ENCODE measurements at places on chromosomes 6 and 20.

- DNase-seq = no peak
These were observed 97.3 kb upstream of the STXBP5 start for GRCh38 chr6:147106759-147107401.

- no peak for DNase-seq
These were observed 5.1 kb upstream of the TFAP2A start for GRCh38 chr6:10419749-10420545.

- no peak for DNase-seq
These were observed 43.7 kb downstream of the FRK start for GRCh38 chr6:116016846-116017545.

DNA sequence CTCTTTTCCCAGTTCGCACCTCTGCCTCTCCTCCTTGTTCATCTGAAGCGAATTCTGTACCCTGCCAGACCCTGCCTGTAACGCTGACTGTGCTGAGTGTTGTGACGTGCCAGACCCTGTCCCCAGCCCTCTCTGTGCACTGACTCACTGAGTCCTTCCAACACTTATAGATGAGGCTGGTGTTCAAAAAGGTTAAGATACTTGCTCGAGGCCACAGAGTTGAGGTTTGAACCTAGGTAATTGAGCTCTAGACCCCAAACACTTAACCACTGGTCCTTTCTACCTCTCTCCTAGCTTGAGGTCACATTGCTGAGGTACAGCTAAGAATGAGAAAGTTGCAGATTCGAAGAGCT is 45.7 kb upstream of the NEDD9 start:
- DNase-seq = no peak

- no peak for DNase-seq
These were observed 241.8 kb upstream of the BMP2 start for GRCh38 chr20:6525447-6526303.

GRCh38 chr6:23611776-23612381 is 514.1 kb upstream of the NRSN1 start:
- DNase-seq = no peak

GRCh38 chr6:111838749-111839484 is 34.3 kb downstream of the FYN start:
- no peak for DNase-seq

- DNase-seq = no peak
These were observed 674.9 kb downstream of the GRIK2 start for GRCh38 chr6:102068349-102068929.

DNA sequence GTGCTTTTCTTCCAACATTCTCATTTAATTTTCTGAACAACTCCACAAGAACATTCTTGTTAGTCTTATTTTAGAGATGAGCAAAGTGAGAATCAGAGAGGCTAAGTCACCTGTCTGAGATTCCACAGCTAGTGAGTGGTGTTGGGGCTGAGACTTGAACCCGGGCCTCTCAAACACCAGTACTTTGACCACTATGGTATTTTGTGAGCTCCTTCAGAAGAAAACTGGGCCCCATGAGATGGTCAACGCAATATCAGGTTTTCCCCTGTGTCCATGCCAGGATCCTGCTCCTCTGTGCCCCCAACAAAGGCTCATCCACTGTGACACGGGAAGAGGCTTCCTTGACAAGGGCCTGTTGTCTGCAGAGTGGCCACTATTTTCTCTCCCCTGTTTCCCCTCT is 51.9 kb downstream of the MAFB start:
- DNase-seq = no peak

DNA sequence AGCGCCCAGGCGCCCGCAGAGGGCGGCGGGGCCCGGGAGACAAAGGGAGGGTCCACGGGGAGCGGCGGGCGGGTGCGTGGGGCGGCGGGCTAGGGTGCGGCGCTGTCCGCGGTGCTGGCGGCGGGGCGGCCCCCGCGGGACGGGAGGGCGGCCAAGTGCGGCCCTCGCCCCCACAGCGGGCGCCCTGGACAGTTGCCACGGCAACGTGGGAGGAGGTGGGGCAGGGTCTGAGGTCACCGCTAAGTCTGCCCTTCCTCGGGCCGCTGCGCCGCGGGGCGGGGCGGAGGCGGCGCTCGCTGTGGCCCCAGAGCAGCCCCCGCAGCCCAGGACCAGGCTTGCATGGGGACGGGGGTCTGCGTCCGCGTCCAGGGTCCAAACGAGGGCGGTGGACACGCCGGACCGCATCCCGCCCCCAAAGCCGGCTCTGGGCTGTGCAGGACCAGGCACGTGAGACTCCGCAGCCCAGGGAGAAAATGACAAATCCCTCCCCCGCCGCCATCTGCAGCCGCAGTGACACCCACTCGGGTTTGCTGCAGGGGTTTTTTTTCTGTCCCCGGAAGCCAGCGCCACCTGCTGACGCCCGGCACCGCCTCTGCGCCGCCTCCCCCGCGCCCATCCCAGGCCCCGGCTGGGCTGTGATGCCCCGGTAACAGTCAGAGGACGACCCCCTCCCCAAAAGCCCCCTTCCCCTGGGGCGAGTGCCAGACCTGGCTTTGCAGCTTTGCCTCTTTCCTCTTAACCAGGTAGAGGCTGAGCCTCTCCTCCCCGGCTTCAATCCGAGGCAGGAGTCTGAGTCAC is 36.8 kb downstream of the YTHDF1 start:
- DNase-seq = peak; percentile 56

- no peak for DNase-seq
These were observed 35.4 kb downstream of the DACT2 start for GRCh38 chr6:168284187-168284586.

DNA sequence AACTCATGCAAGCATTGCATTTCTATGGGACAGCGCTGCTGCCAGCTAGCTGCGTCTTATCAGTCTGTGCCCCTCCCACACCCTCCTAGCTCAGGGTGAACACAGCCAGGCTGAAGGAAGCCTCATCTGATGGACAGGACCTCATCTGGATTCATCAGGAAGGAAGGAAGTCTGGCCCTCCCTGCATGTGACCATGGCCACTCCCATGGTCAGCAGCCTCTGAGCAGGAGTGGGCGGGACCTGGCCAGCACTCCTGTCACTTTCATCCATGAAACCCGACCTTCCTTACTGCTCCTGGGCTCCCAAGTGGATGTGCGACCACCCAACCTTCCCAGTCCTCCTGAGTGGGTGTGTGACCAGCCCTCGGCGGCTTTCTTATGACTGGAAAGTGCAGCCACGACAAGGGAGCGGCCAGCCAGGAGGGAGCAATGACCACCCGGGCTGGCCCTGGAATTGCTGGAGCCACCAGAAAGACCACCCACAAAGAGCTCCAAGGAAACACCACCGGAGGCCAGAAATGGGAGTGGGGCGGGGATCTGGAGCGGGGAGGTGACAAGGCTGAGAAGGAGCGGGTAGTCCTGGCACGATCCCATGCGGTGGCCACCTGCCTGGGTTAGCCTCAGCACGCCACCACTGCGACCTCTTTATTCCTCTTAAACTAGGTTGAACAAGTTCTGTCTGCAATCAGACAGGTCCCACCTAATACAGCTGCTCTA is 241.2 kb downstream of the TTLL2 start:
- DNase-seq = no peak

Data from RKO (cell line).